GM12878 (cell line): ENCODE measurements at places on chromosomes 6 and 20. TPM values are rescaled to one million over a fixed set of nuclear protein-coding genes. Genes with fewer than 3 reads are reported as not detected.

Gene PRRT1
- 0.15 TPM in 1 of 2 replicates, not detected in the other for total RNA-seq

Gene ERVFRD-1
- not detected in 2 replicates for total RNA-seq

DNA sequence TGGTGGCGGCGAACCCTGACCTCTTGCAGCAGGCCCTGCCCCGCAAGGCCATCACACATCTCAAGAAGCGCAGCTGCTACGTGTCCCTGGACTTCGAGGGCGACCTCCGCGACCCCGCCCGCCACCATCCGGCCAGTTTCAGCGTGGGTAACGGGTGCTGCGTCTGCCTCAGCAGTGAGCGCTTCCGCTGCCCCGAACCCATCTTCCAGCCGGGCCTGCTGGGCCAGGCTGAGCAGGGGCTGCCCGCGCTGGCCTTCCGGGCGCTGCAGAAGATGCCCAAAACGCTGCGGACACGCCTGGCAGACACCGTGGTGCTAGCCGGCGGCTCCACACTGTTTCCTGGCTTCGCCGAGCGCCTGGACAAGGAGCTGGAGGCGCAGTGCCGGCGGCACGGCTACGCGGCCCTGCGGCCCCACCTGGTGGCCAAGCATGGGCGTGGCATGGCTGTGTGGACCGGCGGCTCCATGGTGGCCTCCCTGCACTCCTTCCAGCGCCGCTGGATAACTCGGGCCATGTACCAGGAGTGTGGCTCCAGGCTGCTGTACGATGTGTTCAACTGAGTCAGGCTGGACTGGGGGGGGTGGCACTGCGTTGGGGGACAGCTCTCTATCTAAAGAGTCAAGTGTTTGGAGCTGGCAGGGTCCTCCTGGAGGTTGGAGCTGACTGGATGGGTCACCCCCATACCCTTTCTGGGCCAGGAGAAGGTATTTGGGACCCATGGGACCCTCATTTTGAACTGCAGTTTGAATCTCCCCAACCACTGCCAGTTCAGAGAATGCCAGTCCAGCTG lies 1.1 kb downstream of the ACTL10 start:
- H3K4me1 ChIP-seq: peaks cover 26% of the 10 kb centered on the region
- H3K4me3 ChIP-seq: peak overlapping the region; percentile 75
- H3K27me3 ChIP-seq: no peaks in the 10 kb centered on the region
- H3K27ac ChIP-seq: peak overlapping the region; percentile 65
- no peaks in the 10 kb centered on the region for H3K36me3 ChIP-seq

GRCh38 chr6:154234019-154234772 lies 122.4 kb downstream of the IPCEF1 start:
- H3K4me1 ChIP-seq: peaks cover 9% of the 10 kb centered on the region
- H3K4me3 ChIP-seq: no peak overlapping the region
- DNase-seq: peak; percentile 72

GRCh38 chr6:134436281-134436815 lies 118.4 kb upstream of the SGK1 start:
- peak overlapping the region; percentile 9; the same call in 1 of the 2 replicates for H3K4me3 ChIP-seq
- H3K27me3 ChIP-seq: no peaks in the 10 kb centered on the region
- H3K27ac ChIP-seq: no peak overlapping the region
- H3K4me1 ChIP-seq: peaks cover 9% of the 10 kb centered on the region

DNA sequence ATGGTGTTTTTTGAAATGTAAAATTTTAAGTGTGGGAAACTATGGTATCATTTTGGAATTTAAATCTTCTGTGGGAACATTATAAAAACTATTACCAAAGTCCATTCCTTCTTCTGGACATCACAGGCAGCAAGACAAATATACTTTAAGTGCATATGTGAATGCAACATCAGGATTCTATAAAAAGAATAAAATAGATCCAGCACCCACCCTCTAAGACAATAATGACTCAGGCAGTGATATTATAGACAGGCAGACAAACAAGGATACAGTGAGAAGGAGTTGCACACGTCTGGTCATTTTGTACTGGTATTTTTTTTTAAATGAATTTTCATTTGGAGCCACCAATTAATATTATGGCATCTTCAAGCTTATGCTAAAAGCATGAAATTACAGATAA lies 21.1 kb upstream of the NEDD9 start:
- H3K36me3 ChIP-seq: peaks cover 3% of the 10 kb centered on the region
- no peaks in the 10 kb centered on the region for H3K27me3 ChIP-seq
- DNase-seq: no peak
- H3K4me1 ChIP-seq: peaks cover 8% of the 10 kb centered on the region

DNA sequence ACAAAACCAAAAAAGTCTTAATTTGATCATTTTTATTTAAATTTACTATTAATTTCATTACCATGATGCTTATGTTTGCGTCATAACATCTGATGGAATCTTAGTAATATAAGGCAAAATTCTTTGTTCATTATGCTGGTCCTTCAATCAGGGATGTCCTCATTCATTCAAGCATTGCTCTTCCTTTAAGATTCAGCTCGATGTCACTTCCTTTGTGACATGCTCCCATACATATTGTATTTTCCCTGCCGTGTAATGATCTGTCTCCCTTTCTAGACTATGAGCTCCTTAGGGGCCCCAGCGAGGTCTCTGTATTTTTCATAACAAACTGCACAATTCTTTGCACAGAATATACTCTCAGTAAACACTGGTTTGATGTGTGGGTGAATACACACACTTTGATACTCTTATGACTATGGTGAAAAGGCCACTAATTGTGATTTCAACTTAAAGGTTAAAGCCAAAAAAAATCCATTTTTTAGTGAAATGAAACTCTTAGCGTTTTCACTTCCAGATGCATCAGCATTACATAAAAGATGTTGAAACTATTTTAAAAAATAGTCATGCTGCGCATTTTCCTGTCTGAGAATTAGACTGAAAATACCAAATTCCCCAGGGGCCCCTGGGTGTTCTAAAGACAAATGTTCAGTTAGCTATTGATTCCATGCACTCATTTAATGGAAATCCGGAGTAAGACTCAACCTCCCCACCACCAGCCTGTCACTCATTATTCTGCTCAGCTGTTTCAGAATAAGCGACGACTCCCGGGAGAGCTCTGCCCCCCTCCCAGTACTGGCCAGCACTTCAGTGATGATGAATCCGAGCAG lies 169.7 kb downstream of the ATXN1 start:
- DNase-seq: peak; percentile 85
- H3K27ac ChIP-seq: peak overlapping the region; percentile 89
- H3K27me3 ChIP-seq: no peaks in the 10 kb centered on the region
- H3K36me3 ChIP-seq: no peaks in the 10 kb centered on the region
